Foreskin fibroblast (primary cell): ENCODE measurements at places on chromosomes 16 and 17.
A peak's percentile ranks its signal among the peaks of the same experiment; 100 is the strongest.

DNA sequence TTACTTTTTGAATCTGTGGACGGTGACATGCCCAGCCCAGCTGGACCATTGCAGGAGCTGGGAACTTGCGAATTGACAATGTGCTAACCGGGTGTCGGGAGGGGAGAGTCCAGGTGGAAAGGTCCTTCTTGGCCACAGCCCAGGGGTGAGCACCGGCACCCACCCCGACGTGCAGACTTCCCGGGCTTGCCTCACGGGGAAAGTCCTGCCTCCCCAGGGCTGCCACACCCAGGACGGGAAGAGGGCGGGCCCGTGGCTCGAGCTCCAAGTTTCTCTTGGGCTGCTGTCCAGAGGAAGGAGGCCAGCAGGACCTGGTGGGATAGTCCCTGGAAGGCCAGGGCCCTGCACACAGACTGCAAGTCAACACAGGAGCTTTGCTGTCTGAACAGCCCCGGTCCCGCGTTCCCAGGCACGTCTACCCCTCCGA, 17.7 kb downstream of the CARD14 start:
- DNase-seq: no peak

DNA sequence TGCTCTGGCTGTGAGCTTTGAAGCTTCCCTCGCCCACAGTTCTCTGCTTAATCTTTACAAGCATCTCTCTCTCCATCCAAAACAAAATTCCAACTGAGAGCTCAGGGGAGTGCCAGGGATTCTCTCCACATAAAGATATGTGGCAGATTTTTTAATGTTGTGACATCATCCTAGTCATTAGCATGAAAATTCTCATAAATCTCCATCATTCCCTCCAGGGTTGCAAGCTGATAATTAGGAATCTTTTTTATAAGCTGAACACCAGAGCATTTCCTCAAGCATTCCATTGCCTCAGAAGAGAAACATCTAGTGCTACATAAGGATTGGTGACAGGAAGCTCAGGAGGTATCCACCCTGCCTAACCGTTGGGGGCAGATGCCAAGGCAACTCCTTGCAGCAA, 82.4 kb upstream of the DNAH9 start:
- DNase-seq: no peak

- no peak for DNase-seq
Measured at GRCh38 chr16:75416904-75417565, 16.3 kb downstream of the CFDP1 start.

- DNase-seq: peak; percentile 89
Measured at GRCh38 chr17:45265821-45266220, 3.9 kb upstream of the SPATA32 start.

GRCh38 chr17:45127548-45128300, 4.6 kb downstream of the PLCD3 start:
- no peak for DNase-seq

DNA sequence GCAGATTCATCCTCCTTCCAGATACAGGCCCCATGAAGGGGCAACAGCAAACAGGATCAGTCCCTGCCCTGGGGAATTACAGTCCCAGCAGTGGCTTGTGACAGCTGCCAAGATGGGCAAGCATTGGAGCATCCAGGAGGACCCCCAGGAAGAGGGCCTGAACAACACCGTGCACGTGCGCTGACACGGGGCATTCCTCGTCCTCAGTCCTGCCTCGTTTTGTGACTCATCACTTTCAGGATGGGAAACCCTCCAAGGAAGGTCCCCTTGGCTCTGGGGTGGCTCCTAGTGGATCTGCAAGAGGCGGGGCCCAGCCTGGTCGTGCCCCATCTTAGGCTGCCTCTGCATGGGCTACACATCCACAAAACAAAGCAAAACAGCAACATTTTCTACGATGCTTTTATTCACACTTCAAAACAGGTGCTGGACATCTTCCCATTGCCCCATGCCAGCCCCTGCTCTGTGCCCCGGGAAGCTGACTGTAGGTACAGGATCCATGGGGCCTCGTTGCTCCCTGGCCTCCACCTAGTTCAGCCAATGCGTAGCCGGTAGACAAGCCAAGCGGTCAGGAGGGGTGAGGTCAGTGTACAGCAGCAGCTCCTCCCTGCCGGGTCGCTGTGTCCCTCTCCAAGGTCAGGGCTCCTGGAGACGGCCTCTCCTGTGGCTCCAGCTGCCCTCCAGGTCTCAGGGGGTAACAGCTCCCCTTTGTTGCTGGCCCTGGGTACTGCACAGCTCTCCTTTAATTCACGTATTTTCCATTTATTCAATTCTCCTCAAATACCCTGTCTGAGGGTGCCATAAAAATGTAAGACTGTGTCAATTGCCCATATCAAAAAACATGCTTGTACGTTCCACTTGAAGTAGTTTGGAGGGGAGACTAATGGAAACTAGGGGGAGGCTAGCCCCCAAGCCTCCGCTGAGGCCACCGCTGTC, 32.2 kb downstream of the ACTG1 start:
- peak; percentile 31 for DNase-seq

GRCh38 chr16:72588551-72588950, 416.6 kb upstream of the PMFBP1 start:
- no peak for DNase-seq

- peak; percentile 87 for DNase-seq
Measured at GRCh38 chr17:37160944-37161343, 212.2 kb downstream of the AATF start.

DNA sequence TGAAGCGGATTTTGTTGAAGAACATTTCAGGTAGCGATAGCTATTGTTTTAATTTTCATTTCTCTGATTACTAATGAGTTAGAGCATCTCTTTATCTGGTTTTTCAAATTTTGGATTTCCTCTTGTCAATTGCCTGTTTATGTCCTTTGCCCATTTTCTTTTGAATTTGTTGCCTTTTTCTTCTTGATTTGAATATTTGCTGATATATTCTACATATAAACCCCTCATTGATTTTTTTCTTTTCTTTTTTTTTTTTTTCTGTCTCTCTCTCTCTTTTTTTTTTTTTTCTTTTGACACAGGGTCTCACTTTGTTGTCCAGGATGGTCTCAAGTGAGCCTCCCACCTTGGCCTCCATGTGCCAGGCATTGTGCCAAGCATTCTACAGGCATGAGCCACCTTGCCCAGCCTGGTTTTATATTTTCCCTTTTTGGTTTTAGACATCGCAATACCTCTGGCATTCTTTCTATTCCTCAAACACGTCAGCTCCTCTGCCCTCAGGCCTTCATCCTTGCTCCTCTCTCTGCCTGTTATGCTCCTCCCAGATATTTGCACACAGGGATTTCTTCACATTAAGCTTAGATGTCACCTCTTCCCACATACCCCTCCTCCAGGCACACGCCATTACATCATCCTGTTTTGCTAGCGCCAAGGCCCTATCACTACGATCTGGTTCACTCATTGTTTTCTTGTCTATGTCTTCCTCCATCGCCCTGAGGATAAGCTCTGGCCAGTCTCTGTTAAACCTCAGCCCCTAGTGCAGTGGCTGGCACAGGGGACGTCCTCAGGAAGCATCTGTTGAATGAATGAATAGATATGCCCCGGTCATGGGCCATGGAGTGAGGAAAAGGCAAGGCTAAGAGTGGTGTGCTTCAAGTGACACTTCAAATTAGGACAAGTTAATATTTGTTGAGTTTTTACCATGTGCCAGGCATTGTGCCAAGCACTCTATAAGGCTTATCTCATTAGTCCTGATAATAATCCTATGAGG, 8.6 kb downstream of the SARM1 start:
- no peak for DNase-seq

- DNase-seq: no peak
Measured at GRCh38 chr17:27400991-27401390, 55.3 kb upstream of the KSR1 start.

DNA sequence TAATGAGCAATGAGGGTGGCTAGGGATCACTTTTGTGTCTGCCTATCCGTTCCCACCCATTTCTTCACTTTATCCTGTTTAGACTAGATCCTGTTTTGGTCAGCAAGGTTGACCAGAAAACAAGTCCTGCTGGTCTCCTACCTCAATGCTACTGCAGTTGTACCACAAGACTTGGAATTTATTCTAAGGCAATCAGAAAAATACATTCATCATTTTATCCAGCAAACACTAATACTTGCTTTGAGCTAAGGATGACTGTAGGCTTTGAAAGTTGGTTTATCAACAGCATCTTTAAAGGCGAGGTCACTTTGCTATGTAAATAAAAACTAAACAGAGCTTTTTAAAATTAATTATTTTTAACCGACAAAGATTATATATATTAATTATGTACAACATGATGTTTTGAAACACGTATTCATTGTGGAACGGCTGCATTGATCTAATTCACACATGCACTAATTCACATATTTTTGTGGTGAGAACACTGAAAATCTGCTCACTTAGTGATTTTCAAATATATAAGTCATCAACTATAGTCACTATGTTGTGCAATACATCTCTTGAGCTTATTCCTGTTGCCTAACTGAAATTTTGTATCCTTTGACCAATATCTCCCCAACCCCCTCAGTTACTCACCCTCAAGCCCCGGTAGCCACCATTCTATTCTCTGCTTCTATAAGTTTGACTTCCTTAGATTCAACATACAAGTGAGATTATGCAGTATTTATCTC, 125.9 kb upstream of the HS3ST3A1 start:
- peak; percentile 84 for DNase-seq
